ENCODE measurements at places on chromosomes 13 and 19.

DNA sequence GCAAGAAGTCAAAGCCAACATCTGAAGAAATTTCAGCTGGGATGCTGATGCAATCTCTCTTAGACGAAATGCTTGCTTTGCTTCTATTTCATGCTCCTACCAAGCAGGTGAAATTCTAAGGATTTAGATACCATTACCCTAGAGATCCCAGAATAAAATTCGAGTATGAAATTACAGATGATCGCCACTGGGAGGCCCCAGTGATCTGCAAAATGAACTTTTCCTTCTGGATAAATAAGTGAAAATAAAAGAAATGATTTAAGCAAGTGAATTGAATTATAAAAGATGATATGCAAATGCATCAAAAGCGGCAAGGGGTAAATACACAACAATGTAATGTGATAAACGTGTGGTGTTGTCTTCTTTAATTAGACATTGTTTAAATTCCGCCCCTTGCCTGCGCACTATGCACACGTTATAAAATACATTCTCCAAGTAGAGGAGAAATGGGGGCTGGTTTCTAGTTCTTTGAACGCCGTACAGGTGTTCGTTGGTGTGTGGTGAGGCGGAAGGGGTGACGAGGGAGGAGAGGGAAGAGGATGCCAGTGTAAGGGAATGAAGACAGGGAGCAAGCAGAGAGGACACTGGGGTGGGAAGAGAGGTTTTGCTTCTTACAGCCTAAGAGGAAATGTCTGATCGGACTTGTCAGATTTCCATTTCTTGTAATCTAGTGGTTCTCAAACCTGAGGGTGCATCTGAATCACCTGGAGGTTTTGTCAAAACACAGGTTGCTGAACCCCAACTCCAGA lies 58.0 kb downstream of the ERCC5 start:
- ATAC-seq: no peak

- ATAC-seq: peak; percentile 75
These were observed 8.1 kb downstream of the RINL start for GRCh38 chr19:38869836-38870607.

- ATAC-seq: no peak
These were observed 1.1 kb upstream of the ERF start for GRCh38 chr19:42255766-42256745.

DNA sequence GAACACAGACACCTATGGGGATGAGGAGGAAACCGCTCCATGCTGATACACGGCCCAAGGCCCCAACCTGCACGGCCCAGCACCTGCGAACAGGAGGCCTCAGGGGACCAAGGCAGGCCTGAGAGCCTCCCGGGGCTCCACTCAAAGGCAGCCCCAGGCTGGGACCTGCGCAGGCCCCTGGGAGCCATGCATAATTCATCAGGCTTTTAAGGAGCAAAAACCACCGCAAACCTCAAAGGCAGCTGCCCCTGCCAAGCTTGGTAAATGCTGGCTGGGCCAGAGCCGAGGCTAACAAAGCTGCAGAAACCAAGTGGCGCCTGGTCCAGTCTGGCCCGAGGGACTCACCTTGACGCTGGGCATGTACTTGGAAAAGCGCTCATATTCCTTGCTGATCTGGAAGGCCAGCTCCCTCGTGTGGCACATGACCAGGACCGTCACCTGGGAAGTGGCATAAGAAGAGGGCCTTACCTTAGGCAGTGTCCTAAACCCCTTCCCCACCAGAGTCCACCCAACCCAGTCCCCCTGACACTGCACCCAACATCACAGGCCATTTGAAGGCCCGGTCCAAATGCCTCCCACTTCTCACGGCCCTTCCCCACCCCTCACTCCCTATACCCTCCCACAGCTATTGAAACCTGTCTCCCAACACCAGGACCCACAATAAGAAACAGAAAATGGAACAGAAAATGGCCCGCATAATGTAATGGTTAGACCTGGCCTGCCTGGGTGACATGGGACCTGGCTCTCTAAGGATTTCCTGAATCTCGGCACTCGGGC lies 7.8 kb downstream of the DDX39A start:
- ATAC-seq: no peak

DNA sequence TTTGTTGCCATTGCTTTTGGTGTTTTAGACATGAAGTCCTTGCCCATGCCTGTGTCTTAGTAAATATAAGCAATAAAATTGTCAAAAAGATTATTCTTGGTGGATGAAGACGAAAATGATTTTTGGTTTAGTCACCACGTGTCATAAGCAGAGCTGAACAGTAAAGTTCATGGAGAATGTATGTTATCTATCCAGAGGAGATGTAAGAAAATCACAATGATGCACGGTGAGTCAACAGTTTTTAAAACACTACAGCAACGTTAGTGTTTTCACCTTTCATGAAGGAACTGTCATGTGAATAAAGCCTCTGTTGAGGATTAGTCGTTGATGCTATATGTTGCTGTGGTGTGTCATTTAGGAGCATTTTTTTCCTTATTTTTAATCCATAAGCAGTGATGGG lies 137.6 kb downstream of the GPC6 start:
- no peak for ATAC-seq

DNA sequence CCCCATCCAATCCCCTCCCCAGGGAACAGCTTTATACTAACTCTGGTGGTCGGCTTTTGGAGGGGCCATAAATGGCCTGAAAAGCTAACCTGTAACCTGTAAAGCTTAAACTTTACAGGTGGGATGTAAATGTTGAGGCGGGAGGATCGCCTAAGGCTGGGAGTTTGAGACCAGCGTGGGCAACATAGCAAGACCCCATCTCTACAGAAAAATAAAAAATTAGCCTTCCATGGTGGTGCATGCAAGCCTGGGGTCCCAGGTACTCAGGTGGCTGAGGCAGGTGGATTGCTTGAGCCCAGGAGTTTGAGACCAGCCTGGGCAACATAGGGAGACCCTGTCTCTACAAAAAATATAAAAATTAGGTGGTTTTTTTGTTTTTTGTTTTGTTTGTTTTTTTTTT lies 18.5 kb downstream of the CARM1 start:
- ATAC-seq: no peak

DNA sequence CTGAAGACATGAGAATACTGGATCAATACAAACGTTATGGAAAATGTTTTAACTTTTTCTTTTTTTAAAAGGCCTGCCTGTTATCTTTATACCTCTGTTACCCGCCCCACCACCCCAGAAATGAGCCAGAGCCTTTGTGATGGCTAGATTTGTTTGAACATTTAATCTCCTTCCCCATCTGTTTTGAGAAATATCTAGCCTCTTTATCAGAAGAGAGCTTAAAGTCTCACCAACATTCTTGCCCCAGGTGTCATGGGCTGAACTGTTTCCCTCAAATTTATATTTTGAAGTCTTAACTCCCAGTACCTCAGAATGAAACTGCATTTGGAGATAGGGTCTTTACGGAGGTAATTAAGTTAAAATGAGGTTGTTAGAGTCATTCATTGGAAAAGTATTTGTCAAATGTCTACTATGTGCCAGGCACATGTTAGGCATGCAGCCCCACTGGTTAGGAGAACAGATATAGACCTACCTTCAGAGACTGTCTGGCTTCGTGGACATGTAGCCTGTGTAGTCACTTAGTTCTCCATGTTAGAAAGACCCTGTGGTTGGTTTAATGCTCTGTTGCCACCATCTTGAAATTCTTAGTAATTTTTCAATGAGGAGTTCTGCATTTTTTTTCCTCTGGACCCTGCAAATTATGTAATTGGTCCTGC lies 6.3 kb upstream of the RB1 start:
- ATAC-seq: no peak

GRCh38 chr13:75251188-75251587 lies 230.8 kb downstream of the TBC1D4 start:
- ATAC-seq: no peak

GRCh38 chr19:480016-480855 lies 16.1 kb upstream of the MADCAM1 start:
- ATAC-seq: peak; percentile 44

DNA sequence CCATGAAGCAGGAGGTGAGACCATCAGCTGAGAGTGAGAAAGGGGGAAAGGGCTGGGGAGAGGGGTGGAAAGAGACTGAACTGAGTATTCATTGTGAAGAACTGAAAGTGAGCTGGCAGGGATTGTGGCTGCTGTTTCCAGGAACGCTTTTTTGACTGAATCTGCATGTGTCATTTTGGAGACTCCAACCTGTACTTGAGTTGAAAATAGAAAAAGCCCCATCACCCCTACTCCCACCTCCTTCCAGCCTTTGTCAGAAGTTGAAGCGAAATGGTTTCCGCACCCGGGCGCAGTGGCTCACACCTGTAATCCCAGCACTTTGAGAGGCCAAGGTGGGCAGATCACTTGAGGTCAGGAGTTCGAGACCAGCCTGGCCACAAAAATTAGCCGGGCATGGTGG lies 128.0 kb upstream of the GPR12 start:
- no peak for ATAC-seq

DNA sequence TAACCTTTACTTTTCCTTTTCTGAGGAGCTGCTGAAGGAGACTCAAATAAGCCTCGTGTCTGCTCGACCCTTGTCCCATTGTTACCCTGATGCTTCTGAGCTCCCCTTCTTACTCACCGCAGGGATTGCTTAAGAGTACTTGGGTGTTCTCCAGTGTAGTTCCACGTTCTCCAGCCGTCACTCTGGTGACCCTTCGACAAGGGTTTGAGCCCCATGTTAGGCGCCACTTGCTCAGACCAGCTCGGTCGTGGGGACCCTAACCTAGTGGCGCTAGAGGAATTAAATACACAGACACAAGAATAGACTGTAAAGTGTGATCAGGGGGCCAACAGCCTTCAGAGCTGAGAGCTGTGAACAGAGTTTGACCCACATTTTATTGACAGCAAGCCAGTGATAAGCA lies 10.3 kb downstream of the ZNF480 start:
- ATAC-seq: no peak

DNA sequence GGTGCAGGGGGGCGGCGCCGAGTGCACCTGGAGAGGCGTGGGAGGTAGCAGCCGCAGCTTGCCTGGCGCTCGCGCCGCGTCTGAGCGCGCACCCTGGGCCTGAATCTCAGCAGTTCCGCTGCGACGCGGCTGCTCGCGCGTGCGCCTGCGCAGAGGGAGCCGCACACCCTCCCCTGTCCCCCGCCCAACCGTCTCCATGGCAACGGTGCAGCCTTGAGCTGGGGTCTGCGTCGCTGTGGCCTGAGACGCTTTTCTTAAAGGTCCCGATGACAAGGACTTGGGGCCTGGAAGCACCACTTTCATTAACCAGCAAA lies at the start of gene PNMA8B:
Gene PNMA8B (minus strand): TSS at position 82 of the 314 bp plus-strand sequence. CDS start 402 bp downstream, outside the sequence.
- ATAC-seq: no peak

GRCh38 chr13:76790526-76790925 lies 95.7 kb downstream of the KCTD12 start:
- no peak for ATAC-seq

- ATAC-seq: no peak
These were observed 164.2 kb downstream of the DLEU7 start for GRCh38 chr13:50679321-50679720.

DNA sequence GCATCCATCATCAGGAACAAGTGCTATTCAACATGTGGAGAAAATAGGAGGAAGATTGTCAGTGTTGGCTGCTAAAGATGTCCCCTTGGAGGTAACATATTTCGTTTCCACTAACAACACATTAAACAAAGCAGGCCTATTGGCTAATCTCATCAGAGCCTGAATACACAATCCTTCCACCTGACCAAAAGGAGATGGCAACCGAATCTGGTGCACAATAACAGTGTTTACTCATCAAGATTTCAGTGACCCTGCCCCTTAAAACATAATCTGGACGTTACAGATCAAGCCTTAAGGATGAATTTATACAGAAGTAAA lies 582.5 kb downstream of the EFNB2 start:
- ATAC-seq: no peak

DNA sequence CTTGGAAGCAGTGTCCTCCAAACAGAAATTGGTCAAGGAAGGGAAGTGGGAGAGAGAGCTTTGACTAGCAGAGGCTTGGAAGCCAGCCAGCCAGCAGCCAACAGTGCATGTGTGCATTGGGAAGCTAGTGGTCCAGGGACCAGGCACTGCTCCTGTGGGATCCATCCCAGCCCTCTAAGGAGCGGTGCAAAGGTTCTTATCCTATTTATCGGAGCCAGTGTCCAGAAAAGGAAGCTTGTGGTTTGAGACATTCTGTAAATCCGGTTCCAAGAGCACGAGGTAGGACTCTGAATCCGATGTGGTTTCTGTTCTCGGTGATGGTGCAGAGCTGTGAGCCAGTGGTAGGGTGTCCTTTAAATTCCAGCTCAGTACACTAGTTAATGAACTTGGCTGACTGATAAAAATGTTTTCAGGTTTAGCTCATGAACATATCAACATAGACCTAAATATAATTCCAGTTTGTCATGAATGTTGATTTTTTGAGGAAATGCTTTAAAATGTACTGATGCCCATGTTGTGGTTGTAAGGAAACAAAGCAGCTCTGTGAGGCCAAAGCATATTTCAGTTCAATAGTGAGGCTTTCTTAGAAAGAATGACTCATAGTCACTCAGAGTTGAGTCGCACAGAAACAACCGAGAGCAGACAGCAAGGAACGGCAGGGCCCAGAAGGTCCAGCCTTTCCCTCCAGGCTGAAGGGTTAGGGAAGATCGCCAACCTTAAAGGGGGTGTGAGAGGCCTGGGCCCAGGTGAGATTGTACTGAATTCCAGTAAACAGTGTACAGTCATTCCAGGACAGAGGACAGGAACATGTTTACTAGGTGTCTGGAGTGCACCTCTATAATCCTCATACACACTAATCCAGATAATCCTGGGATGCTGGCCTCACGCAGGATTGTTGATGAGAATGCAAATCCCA lies 21.5 kb upstream of the GARRE1 start:
- ATAC-seq: peak; percentile 91

GRCh38 chr13:109113427-109113826 lies 484.0 kb downstream of the MYO16 start:
- peak; percentile 62 for ATAC-seq

DNA sequence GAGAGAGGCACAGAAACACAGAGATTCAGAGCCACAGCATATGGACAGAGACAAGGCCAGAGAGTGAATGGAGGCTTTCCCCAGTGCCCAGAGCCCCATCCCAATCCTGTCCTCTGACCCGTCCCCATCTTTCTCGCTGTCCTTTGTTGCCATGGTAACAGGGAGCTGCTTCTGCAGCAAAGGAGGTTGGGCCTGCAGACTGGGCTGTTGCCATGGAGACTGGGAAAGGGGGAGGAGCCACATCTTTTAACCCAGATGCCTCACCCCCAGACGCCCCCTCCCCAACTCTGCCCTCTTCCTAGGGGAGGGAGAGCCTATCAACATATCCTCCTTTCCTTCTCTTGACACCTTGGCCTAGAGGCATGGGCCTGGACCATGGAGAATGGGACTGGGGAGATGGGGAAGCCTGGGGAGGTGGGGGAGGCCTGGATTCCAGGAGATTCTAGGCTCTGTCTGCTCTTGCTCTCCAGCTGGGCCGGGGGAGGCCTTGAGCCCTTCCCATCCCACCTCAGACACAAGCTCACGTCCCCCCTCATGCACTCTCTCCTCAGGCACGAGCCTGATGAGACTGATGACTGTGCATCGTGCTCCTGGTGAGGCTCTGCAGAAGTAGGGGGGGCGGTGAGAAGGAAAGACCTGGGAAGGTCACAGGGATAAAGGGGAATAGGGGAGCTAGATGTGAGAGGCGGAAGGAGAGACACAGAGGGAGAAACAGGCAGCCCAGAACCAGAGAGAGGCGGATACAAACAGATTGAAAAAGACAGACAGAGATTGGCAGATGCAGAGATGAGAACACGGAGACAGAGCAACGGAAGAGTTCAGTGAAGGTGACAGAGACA lies 2.1 kb upstream of the ATP1A3 start:
- ATAC-seq: no peak
